Skeletal muscle cell (primary cell): ENCODE measurements at places on chromosomes 3 and 15.

GRCh38 chr3:173109143-173109542, 31.9 kb downstream of the SPATA16 start:
- no peak for DNase-seq

DNA sequence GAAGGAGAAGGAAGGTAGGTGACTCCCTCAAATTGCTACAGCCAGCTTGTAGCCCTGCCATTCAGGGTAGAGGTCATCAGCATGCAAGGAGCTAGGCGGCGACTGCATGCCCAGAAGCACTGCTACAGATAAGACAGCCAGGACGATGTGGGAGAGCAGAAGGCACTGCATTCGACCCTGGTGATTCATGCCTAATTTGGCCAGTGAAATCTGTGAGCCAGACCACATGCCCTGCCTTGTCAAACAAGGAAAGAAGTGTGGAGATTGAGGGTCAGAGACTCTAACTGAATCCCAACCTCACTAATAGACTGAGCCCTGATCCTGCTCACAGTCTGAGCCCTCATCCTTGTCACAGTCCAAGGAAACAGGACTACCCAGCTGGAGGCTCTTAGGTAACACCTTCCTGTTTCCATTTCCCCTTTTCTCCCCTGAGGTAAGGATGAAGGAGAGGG, 86.6 kb downstream of the LINGO1 start:
- DNase-seq, result no peak

- DNase-seq, result no peak
Measured at GRCh38 chr3:10926811-10927521, 65.6 kb upstream of the SLC6A1 start.

DNA sequence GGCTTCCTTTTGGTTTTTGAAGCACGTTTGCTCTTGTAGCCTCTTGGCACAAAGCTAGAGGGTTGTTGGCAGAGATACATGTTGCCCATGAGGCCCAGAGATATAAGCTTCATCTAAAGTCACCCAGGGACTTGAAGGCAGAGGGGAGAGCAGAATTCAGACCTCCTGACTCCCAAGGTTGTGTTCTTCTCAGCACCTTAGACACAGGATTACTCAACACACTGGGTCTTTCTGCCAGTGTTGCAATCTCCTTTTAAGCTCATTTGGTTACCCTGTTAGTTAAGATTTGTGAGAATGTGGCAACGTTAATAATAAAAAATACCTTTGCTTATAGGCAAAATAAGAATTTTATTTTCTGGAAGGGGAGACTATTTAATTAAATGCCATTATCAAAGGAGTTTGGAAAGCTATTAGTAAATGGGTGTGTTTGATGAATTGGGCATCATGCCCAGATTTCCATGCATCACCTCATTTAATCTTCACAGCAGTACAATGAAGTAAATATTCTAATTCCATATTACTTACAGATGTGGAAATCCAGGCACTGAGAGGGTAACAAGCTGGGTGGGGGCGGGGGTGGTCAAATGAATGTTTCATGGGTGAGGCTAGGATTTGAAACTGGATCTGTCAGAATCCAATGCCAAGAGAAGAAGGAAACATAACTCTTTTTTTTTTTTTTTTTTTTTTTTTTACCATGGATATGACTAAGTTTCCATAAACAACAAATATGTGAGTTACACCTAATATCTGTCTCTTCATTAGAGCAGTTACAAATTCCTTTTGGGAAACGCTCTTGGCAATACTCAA, 183.3 kb downstream of the NR1D2 start:
- DNase-seq, result peak; percentile 41

- no peak for DNase-seq
Measured at GRCh38 chr15:60772395-60773120, 293.6 kb upstream of the ICE2 start.

DNA sequence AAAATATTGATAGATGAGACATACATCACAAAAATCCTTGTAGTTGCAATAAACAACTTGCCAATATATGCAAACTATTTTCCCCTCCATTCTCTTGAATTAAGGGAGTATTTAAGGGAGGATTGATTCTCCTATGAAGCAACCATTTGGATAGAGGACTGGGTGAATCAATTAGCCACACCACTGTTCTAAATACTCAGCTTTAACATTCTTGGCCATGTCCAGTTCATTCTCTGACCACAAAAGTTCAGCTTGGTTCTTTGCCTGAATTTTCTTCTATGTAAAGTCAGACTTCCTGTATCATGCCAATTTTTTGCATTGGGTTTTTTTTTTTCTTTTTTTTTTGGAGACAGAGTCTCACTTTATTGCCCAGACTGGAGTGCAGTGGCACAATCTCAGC, 15.8 kb upstream of the SEC11A start:
- no peak for DNase-seq

DNA sequence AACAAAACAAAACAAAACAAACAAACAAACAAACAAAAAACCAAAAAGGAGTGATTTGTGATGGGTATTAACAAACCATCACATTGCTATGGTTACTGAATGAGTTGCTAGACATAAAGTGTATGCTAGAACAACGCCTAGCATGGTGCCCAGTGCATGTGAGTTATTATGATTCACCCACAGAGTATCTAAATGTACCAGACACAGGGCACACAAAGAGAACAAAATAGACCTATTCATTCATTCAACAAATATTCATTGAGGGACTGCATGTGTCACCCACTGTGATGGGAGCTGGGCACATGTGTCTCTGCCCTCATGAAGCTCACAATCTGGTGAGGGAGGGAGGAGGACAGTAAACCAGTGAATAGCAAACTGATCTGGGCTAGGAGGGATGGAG, 11.6 kb upstream of the ACAN start:
- DNase-seq, result no peak

GRCh38 chr3:118960876-118961450, 73.7 kb downstream of the IGSF11 start:
- no peak for DNase-seq

DNA sequence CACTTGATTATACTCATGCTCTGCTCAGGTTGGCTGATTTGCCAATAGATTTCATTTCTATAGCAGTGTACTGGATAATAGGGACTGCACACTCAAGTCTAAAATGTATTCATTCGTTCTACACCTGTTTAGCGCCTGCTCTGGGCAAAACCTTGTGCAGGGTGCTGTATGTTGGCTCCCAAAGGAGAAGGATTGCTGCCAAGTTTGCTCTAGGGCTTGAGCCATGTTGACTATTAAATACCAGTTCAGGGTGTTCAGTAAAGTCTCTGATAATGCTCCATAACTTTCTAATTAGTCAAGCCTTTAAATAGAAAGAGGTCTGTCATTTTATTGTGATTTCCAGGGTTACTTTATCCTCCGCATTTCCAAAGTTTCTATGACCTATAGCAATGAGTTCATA, 470.2 kb downstream of the MAGI1 start:
- DNase-seq, result no peak

- DNase-seq, result no peak
Measured at GRCh38 chr3:3631114-3631513, 168.1 kb upstream of the LRRN1 start.

GRCh38 chr3:136960838-136961836, 3.4 kb downstream of the IL20RB start:
- no peak for DNase-seq

DNA sequence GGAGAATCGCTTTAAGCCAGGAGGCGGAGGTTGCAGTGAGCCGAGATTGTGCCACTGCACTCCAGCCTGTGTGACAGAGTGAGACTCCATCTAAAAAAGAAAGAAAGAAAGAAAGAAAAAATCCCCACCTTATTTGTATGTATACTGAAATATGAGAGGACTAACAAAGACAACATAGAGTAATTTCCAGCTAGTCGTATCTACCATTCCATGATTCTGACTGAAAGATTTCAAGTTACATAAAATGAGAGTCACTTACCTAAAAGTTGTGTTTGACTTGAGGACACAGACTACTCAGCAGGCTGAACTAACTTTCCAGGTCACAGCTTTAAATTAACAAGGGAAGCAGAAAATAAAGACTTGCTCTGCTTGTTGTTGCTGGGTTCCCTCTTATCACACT, 18.8 kb upstream of the PRKCI start:
- DNase-seq, result no peak

- DNase-seq, result no peak
Measured at GRCh38 chr3:188157971-188158370, 4.0 kb downstream of the LPP start.

DNA sequence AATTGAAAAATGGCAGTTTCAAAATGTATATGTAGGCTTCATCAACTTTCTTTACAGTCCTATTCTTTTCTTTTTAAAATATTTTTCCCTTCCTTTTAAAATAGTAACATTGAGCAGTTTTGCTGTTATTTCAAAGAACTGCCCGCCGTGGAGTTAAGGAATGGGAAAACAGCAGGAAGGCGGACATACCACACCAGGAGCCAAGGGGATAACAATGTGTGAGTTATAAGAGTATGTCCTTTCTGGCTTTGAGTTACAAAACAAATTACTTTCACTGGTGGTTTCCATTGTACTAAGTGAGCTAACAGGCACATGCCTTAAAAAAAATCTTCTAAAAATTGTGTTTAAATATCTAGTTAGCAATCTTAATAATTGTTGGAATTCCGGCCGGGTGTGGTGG, 37.4 kb upstream of the FBXL22 start:
- DNase-seq, result no peak
